ENCODE measurements at places on chromosomes 3 and 15.
A peak's percentile ranks its signal among the peaks of the same experiment; 100 is the strongest.

DNA sequence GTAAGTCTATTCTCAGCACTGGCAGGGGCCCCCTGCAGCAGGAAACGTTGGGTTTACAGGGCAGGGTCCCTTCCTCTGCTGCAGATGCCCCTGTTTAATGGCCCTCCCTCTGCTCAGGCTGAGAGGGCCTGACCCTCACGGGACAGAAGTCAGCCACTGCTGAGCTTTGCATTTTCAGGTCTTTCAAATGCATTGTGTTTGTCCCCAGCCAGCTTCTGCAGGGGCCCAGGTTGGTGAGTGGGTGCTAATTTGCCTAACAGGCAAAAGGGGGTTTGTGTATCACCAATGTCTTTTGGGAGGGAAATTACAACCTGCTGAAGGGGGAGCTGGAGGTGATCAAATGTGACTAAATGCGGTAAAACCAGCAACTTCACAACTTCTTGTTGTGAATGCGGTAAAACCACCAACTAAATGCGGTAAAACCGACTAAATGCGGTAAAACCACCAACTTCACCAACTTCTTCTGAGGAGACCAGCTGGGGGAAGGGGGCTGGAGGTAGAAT lies 44.8 kb upstream of the UBE2E1 start:
- DNase-seq: no peak

- no peak for DNase-seq
These were observed 960 bp upstream of the KLF13 start for GRCh38 chr15:31325595-31326155.

DNA sequence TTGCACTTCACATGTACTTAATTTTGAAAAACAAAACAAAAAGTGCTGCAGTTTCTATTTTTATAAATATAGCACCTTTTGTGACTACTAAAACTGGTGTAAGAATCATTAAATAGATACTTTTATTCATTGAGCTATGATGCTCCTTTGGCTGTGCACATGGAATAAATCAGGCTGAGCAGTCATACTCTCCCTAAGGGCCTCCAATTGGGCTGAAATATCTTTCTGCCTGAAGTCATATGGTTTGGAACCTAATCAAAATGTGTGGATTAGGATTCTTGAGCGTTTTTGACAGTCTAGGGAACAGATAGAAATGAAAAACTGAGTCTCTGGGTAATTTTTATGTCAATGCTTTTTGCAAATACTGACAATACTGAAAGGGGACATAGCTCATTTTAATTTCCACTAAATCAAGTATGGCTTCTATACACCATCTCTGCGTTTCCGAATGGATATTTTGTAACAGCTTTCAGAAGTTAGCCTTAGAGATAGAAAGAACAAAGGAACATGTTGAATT lies 392.2 kb upstream of the ROBO1 start:
- DNase-seq: no peak

GRCh38 chr3:183260167-183260904 lies 7.3 kb downstream of the B3GNT5 start:
- no peak for DNase-seq

- no peak for DNase-seq
These were observed 38.2 kb downstream of the SLITRK3 start for GRCh38 chr3:165158011-165158410.

- peak; percentile 43 for DNase-seq
These were observed 272.1 kb upstream of the ALCAM start for GRCh38 chr3:105094588-105094987.

- no peak for DNase-seq
These were observed 56.5 kb downstream of the MCTP2 start for GRCh38 chr15:94287794-94288246.

DNA sequence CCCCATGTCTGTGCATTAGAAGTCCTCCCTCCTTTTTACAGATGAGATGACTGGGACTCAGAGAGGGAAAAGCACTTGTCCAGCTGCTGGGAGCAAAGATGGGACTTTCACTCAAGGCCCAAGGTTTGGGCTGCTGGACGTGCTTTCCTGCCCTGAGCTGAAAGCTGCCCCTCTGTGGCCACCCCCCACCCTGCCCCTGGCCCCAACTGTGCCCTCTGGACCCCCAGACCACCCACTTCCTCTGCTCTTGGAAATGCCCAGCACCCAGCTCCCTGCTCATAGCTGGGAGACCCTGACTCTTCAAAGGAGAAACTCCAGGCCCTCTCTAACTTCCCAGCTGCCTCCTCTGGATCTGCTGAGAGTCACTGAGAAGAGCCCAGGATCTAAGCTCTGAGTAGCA lies 20.7 kb downstream of the GRIP2 start:
- no peak for DNase-seq

GRCh38 chr3:190481779-190482178 lies 32.1 kb upstream of the TMEM207 start:
- no peak for DNase-seq

GRCh38 chr15:73240866-73241499 lies 127.8 kb downstream of the HCN4 start:
- peak; percentile 10 for DNase-seq

DNA sequence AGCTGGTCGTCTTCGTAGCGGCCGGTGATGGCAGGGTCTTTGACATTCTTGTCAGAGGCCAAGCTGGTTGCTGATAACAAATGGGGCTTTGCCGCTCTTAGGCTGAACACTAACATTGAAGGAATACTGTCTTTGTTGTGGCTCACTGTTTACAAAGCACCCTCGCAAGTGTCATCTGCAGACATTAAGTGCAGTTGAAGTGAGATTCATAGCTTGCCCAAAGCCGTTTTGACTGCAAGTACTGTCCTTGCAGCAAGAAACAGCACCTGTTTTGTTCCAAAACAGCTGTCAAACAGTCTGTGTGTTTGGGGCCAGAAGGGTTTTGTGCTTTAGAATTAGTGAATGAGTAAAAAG lies 568 bp downstream of the SENP2 start:
- no peak for DNase-seq

DNA sequence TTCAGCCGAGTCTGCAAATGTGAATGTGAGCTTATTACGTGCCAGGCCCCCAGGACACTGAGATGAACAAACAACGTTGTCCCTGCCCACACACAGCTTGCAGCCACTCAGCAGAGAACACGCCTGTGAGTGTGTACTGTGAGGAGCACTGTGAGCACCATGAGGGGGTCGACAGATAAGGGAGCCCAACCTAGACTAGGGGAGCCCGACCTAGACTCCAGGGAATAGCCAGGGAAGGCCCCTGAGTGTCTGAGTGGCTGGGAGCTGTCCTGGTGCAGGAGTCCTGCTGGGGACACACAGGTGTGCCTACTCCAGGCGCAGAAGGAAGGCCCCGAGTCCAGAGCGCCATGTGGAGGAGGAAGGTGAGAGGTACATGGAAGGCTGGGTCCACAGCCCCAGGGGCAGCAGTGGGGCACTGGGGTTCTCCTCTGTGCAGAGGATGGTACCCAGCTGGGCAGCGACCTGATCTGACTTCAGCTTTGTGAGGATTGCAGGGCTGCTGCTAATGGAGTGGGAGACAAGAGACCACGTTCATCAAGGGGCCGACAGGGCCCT lies 36.5 kb downstream of the MGLL start:
- no peak for DNase-seq

DNA sequence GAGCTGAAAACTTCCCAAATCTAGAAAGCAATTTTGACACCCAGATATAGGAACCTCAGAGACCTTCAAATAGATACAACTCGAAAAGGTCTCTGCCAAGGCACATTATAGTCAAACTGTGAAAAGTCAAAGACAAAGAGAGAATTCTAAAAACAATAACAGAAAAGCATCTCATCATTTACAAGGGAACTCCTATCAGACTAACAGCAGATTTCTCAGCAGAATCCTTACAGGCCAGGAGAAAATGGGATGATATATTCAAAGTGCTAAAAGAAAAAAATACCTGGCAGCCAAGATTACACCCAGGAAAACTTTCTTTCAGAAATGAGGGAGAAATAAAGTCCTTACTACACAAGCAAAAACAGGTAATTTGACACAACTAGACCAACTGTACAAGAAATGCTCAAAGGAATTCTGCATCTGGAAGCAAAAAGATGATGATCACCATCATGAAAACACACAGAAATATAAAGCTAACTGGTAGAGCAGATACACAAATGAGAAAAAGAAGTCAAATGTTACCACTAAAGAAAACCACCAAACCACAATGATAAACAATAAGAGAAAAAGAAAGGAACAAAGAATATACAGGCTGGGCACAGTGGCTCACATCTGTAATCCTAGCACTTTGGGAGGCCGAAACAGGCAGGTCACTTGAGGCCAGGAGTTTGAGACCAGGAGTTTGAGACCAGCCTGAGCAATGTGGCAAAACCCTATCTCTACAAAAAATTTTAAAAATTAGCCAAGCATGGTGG lies 50.4 kb downstream of the ADAM10 start:
- no peak for DNase-seq

DNA sequence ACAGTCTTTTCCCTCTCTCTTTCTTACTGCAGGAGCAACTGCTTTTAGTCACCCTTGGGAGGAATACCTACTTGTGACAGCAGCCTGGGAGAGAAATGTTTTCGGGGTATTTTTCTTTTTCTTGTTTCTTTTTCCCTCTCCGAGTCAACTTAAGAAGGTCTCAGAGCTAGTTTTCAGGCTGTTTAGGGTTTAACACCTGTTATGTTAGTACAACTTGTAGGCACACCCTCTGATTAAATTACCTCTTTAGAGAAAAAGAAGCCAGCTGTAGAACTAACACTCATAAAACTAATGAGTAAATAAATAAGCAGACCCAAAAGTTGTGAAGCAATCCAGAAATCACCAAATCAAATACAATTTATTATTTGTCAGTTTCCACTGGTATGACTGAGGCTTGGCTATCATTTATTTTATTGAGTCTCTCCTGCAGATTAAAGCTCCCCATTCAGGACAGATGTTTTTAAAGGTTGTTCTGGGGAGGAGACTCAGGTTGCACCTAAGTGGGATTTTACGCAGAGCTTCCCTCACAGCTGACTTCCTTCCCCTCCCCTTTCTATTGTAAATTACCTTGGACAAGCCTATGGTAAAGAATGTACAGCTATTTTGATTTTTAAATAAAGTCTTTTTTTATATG lies 112.5 kb downstream of the FOXB1 start:
- no peak for DNase-seq

DNA sequence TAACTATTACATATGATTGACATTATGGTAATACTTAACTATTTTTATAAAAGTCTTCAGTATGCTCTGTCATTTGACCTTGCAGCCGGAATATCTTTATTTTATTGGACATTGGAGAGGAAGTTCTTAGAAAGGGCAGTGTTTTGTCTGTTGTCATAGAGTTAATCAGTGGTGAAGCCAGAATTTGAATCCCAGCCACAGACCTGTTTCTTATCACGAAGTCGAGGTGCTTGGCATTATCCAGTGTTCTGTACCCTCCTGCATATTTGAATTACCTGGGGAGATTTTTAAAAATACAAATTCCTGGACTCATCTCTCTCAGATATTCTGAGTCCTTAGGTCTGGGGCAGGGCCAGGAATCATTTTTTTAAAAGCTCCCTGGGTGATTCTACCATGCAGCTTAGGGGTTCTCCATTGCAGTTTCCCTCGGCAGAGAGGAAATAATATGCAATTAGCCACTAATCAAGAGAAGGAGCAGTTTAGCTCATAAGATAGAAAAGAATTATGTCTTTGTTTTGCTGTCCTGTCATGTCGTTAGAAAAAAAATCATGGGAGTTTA lies 195.6 kb upstream of the CFAP20DC start:
- DNase-seq: no peak

DNA sequence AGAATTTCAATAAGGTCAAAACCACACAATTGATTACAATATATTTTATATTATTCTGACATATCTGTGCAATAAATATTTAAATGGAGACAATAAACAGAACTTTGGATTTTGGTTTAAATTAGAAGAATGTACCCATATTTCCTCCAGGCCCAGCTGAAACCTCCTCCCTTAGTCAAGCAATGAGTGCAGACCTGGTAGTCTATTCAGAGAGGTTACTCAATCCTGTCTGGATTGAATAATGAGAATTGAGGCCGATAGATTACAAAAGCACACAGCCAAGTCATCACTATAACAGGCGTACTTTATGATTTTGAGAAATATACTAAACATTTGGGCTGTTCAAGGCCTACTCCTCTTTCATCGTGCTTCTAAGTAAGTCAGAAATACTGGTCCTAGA lies 114.5 kb upstream of the STRIT1 start:
- DNase-seq: no peak

DNA sequence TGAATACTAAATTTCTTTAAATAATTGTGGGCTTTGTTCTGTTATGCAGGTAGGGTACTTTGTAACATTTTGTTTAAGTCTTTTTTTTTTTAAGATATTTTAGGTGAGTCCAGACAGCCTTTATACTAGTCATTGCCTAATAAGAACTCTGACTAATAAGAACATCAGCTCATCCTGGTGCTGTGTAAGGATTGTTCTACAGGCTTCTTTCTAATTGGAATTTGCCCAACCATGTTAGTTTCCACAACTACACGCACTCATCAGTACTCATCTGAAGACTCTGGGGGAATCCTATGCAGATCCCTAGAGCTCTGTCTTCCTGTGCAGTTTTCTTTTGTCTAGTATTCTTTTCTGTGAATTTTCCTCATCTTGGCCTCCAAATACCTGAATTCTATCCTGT lies 741.8 kb downstream of the IGSF11 start:
- no peak for DNase-seq

DNA sequence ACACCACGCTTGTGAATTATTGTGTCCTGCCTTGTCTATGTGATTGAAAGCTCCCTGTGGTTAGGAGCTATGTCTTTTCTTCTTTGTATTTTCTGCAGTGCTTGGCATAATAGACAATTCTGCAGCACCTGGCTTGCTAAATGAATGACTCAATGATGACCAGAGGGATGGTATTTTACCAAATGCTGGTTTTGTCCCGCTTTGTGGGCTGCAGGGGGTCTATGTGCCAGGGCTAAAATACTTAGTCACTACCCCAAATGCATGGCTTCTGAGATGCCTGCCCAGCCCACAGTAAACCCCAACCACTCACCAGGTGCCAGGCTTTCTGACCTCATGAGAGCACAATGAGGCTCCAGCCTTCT lies 50.9 kb downstream of the BOC start:
- no peak for DNase-seq

- DNase-seq: no peak
These were observed 14.8 kb downstream of the WDR53 start for GRCh38 chr3:196553551-196553950.

DNA sequence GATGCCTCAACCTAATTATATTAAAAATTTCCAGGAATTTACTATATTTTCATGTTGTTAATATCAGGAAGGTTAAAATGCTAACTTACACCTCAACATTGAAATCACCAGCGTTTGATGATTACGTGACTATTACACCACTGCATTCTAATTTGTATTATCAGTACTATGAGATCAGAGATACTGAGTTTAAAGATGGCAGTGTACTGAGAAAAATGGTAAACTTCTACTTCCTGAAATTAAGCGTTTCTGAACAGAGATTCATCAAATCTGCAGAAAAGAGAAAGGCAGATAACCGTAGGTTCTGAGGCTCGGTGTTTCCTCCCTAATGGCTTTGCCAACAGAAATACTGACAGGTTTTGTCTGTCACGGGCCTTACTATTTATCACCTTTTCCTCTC lies 69.9 kb downstream of the CRTC3 start:
- DNase-seq: no peak

DNA sequence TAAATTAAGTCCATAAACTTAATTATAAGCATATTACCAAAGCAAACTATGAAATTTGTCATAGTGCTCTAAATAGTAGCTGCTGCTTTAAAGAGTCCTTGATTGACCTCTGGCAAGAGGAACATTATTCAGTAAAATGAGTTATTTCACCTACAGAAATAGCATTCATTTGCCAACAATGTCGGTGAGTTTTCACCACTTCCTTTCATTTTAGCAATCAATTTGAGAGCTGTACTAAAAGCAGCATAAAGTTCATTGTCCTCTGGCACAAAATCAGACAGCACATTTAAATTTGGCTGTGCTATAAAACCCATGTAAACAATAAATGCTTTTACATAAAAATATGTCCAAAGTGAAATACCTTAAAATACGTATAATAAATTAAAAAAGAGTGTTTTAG lies 1515.7 kb downstream of the SI start:
- no peak for DNase-seq

Data from DMS153 (cell line).